ENCODE measurements at places on chromosomes 6 and 20.

- DNase-seq = peak; percentile 81
These were observed 41.5 kb upstream of the KCNQ5 start for GRCh38 chr6:72580281-72580940.

DNA sequence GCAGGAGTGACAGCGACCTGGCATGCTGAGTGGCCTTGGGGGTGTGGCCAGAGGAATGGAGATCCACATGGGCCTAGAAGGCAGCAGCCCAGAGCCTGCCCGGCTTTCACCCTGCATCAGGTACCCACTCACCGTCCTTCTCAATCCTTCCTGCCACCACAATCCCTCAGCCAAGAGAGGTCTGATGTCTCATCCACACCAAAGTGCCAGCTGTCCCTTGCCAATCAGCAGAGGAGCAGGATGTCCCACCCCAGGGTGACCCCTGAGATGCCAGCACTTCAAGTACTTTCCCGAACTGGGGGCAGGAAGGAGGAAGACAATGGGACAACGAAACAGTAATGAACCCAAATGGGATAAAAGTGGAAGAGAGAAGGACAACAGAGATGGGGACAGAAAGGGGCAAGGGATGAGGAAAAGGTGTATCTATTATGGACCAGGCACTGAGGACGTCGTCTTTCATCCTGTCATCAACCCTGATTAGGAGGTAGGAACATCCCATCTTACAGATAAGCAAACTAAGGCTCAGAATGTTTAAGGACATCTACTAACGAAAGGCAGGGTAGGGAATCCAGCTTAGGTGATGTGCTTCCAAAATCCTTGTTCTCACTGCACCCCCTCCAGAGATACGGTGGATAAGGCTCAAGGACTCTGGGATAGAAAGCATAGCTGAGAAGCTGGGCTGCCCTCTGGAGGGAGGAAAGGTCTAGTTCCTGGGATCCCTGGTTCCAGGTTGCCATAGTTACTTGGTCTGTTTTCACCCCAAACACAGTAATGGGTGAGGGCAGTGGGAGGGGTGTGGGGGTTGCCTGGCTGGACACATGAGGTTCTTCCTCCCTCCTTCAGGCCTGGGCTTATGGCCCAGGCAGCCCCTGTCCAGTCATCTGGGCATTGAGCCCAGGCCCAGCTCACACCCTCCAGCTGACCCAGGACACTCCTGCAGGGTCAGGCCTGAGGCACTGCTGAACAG lies 4.5 kb upstream of the TNXB start:
- DNase-seq = no peak

DNA sequence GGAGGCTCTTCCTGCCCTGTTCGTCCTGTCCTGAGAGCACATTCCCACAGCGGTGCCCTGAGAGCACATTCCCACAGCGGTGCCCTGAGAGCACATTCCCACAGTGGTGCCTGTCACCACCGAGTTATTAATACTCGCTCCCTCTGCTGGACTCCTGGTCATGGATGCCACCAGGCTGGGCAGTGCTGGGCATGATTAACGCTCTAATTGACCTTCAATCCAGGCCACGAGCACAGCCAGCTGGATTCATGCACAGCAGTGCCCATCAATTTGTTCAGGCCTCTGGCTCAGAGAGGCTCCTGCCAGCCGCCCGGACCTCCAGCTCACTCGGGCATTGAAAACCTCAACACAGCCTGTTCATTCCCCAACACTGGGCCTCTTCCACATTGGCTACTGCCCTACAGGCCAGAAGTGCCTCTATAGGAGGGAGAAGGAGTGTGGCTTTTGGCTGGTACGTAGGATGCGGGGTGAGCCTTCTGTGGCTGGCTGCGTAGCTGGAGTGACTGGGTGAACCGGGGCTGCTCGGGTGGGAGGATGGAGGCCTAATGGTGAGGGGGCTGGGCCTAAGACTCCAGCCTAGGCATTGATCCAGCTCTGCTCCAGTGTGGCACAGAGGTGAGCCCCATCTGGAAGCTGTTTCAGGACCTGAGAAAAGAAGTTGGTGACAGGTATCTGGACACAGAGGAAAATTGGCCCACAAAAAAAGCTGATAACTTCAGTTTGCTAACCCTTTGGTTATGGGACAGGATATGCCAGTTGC lies 9.3 kb downstream of the IP6K3 start:
- DNase-seq = no peak

DNA sequence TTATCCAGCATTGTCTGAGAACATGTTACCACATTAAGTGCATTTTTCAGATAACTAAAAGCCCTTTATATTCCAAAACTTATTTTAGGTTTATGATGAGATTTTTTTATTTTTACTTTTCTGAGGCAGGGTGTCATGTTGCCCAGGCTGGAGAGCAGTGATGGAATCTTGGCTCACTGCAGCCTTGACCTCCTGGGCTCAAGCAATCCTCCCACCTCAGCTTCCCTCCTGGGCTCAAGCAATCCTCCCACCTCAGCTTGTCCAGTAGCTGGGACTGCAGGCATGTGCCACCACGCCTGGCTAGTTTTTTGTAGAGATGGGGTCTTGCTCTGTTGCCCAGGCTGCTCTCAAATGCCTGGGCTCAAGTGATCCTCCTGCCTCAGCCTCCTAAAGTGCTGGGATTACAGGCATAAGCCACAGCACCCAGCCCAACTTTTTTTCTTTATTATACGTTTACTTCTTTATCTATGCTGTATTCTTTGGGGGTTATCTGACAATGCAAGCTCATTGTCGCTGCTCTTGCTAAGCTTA lies 6.2 kb downstream of the DYNLT1 start:
- DNase-seq = no peak

- no peak for DNase-seq
These were observed 47.1 kb downstream of the IGF2R start for GRCh38 chr6:160015778-160016684.

- DNase-seq = peak; percentile 98
These were observed 222.8 kb downstream of the LY86 start for GRCh38 chr6:6811128-6812009.

DNA sequence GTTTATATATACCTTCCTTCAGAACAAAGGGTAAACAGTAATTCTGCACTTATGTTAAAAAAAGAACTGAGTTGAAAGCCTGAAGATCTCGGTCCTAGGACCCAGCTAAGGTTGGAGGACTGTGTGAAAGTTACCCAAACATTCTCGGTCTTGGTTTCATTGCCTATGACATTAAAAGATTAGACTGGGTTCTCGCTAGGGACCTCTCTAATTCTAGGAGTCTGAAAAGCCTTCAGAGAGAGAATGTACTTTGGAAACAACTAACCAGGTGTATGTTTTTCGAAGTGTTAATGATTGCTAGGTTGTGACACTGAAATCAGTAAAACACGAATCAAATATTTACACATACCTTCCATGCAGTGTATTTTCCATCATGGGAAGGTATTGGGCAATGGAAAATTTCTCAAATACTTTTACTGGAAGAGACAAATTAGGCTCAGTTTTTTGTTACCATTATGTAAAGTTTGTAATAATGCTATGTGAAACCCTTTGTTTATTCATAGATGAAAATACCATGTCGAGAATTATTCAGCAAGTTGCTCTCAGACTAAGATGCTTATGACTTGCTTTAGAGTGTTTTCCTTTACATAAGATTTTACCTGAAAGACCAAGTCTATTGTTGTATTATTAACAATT lies 113.7 kb upstream of the LOC128125822 start:
- DNase-seq = no peak

DNA sequence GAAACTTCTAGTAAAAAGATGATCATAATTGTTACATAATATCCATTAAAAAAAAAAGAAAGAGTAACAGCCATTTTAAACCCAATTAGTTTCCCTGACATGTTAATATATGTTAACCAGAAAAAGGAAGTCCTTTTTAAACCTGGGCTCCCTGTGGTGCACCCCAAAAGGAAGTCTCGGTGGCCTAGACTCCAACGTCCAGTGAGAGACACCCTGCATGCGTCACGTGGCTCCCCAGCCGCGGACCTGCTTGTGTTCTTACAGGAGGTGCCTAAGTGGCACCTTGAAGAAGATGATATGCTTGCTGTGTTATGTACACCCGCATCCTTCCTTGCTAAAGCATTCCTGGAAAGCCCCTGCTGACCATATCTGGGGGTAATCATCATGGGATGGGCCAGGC lies 50.1 kb downstream of the FOXC1 start:
- DNase-seq = no peak

DNA sequence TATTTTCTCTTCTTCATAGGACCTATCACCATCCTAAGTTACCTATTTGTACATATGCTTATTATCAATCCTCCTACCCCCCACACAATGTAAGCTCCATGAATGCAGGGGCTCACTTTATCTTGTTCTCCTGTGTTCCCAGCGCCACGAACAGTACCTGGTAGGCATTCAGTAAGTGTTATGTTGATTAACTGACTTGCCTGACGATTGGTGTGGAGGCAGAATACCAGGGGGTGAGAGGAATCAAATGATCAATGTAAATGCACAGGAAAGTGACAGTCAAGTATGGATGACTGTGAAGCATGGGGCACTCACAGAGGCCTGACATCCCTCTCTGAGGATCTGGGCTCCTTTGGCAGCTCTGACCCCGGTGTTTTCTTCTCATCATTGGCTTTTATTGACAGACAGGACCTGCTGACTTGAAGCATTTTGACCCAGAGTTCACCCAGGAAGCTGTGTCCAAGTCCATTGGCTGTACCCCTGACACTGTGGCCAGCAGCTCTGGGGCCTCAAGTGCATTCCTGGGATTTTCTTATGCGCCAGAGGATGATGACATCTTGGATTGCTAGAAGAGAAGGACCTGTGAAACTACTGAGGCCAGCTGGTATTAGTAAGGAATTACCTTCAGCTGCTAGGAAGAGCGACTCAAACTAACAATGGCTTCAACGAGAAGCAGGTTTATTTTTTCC lies 6.1 kb upstream of the IFT52 start:
- no peak for DNase-seq

GRCh38 chr20:30284281-30284905 lies 973.1 kb upstream of the DEFB115 start:
- DNase-seq = no peak

GRCh38 chr6:56311533-56312448 lies 64.4 kb upstream of the COL21A1 start:
- no peak for DNase-seq

DNA sequence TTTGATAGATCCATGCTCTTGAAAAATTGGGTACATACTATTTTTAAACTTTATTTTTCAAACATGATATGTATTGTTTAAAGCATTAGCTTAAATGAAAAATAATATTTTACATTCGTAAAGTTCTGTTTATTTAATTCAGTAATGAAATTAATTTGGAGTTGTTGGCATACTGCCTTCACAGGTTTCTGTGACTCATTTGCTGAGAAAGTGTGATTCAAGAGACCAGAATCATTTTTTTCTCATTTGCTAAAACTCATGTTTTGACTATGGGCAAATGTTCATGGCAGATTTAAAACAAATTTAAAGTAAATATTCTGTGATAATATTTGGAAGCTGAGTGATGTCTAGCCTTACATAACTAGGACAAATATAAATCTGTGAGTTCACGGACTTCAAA lies 230.4 kb downstream of the BCKDHB start:
- DNase-seq = peak; percentile 53

GRCh38 chr6:105616521-105616920 lies 213.6 kb upstream of the PREP start:
- peak; percentile 69 for DNase-seq

DNA sequence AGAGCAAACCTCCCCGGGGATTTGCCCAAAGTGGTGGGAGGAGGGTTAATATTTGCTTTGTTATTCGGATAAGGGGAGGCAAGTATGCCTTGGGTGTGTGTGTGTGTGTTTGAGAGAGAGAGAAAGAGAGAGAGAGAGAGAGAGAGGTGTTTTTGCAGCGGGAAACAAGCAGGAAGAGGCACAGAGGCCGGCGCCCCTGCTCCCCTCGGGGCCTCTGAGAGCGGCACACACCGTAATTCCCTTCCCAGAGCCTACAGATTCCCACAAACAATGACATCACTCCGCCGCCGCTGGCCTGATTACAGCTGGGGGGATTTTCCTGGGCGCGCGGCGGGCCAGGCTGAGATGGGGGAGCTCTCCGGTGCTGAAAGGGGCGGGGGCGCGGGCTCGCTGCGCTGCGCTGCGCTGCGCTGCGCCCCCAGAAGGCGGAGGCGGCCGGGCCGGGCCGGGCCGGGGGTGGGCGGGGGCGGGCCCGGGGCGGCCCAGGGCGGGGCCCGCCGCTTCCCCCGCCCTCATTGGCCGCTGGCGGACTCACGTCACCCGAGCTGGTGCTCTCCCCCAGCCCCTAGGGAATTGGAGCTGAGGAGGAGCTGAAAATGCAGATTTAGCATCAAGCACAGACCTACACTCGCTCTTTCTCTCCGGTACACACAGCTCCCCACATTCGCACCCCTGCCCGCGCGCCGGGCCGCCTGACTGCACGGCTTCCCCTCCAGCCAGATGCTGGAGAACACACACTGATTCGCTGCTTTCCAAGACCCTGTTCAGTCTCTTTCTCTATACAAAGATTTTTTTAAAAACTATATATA lies at the start of gene PCSK2:
Gene PCSK2 (plus strand): TSS at position 631 of the 809 bp plus-strand sequence. CDS start 266 bp downstream, outside the sequence.
- peak; percentile 35 for DNase-seq

- no peak for DNase-seq
These were observed 226.1 kb upstream of the GJE1 start for GRCh38 chr6:141906569-141907080.

DNA sequence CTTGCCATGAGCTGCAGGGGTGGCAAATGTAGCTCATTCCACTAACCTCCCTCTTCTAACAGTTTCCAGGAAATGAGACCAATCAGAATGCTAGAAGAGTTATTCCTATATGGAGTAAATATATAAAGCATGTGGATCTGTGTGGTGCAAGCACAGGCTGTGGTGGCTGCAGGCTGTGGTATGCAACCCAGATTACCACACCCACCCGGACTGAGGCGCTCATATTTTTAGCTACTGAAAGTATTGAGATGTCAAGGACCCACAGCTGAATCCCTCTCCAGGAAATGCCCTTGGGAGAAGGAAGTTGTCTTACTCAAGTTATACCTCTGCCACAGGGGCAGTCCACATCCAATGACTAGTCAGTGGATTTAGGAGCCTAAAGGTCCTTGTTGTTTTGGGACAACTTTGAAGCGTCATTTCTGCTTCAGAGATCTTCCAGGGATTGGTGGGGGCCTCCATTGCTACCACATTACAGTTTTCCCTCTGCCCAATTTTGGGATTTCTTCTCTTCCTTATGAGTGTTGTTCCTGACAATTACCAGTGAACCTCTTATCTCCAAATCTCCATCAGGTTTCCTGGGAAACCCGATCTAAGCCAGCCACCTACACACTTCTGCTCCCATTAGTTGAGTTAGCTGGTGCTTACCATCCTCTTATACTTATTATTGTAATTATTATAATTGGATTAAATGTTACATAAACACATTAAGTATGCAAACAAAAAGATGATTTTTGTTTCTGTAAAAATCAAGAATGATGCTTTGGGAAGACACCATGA lies 12.1 kb upstream of the REPS1 start:
- DNase-seq = peak; percentile 18

- peak; percentile 80 for DNase-seq
These were observed 31.5 kb upstream of the TGM2 start for GRCh38 chr20:38196592-38196991.

GRCh38 chr20:23226612-23227265 lies 123.9 kb upstream of the NXT1 start:
- DNase-seq = no peak

DNA sequence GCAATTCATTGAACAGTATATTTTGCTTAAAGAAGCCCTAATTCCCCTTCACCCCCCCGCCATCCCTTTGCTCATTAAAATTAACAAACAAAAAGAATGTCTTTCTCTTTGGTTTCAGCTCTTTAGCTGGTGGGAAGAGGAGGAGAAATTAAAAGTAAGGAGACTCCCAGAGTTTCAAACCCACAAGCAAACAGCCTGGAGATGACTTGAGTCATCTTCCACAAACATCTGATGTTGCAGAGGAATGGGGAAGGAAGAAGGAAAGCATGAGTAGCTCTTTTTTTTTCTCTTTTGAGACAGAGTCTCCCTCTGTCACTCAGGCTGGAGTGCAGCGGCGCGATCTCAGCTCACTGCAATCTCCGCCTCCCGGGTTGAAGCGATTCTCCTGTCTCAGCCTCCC lies 189.6 kb downstream of the ADAT2 start:
- peak; percentile 65 for DNase-seq
